Tongue (tissue), 3 donors: ENCODE measurements at places on chromosomes 6 and 20. TPM values are rescaled to one million over a fixed set of nuclear protein-coding genes. Genes with fewer than 3 reads are reported as not detected.

LPIN3 gene
- total RNA-seq, result 11.0 TPM

DNA sequence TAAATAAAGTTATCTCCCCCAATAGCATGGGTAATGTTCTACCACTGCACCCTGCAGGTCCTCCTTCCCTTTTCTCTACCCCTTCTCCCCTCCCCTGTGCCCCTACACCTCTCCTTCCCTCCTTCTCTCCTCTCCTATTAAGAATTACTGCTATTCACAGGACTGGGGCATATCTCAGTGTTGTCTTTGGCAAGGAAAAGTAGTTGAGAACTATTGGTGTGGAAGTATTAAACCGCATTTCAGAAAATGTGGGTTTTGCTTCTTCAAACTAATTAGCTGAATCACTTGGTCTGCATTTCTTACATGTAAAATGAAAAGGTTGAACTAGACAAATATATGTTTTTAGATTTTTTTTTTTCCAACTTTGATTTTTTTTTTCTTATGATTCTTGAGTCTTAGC lies 296.3 kb downstream of the CDKAL1 start:
- DNase-seq, result no peak

- peak; percentile 11 for DNase-seq
Measured at GRCh38 chr6:127879685-127880084, 21.2 kb downstream of the THEMIS start.

DNA sequence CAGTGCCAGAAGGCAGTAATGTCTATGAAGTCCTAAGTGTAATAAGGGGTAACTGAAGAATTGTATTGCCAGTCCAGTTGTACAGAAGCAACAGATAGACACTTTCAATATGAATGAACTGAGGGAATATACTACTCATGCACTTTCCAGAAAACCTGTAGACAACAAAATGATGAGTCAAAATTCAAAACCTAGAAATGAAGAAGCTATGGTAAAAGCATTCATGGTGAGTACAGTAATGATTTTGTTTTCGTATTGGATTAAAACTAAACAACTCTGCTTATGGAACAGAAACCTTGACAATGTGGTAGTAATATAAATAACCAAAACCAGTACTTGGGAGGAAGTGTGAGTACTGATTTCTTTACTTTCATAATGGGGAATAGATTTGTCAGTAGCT lies 35.0 kb downstream of the ARMC2 start:
- no peak for DNase-seq

DNA sequence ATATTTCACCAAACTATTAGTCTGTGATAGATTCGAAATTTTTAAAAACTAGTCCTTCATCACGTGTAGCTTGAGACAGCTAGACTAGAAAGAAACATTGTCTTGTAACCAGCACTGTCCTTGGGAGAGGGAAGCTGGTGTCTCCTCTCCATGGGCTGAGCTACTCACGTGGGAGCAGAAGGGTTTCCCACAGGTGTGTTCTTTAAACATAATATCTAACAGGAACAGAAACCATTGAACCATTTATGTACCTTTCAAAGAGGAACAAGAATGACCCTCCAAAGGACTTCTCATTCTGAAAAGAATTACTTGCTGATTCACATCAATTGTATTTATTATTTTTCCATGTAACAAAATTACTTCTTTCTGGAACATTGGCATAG lies 72.4 kb upstream of the SYNJ2 start:
- no peak for DNase-seq

GRCh38 chr6:9699888-9700287 lies 715.0 kb downstream of the TFAP2A start:
- DNase-seq, result no peak

DNA sequence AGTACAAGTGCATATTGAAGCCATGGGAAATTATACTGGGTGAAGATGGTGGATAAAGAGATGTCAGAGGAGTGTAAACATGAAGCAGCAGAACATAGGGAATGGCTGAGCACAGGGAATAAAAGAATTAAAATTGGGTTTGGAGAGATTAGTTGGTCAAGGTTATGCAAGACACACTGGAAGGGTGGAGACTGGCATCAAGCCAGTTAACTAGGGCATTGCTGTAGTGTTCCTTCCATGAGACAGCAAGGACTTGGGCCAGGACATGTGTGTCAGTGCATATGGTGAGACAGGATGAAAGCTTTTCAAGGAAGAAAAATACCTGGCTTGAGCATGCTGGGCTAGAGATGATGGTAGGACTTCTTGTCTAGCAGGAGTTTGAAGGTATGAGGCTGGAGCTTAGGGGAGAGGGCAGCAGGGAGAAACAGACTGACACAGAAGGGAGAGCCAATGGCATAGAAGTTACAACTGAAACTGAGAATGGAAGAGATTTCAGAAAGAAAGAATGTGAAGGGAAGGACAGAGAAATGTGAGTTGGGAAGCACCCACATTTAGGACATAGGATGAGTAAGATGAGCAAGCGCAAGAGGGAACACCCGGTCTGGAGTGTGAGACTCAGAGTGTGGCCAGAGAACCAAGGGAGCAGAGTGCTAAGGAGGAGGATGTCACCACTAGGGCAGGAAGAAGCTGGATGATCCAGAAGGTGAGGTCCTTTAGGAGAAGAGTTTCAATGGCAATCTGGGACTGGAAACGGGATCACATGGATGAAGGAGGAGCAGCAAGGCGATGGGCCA lies 14.5 kb upstream of the TMEM170B start:
- no peak for DNase-seq
